Stimulated activated CD8-positive, alpha-beta memory T cell treated with anti-CD3 and anti-CD28 coated beads, Interleukin-2, amount 100 ng/mL, for 1 hour (primary cell): ENCODE measurements at places on chromosomes 2 and 18.

DNA sequence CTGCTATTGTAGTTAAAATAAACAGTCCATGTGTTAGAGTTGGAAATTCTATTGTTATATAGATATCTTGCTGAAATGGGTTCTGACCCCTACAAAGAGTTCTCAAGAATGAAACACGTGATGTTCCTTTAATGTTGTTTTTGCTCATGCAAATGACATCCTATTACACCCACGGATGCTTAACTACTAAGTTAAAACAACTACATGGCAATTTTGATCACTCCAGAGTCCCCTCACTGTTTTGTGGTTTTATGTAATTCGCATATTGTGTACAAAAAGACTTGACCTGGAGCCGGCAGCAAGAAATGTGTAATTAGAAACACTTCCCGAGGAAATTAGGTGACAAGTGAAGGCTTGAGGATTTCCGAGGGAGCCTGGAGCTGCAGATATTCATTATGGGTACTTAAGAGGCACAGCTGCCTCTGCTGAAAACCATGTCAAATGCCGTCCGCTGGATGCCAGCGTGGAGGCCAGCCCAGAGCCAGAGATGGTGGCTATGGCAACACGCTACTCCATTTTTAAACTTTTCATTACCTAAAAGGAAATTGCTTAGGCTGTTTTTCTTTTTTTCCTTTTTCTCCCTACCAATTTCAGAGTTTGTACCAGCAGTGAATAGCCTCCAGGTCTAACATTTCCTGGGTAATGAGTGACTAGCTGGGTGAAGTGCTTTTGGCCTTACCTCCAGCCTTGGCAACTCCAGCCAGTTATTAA is 21.0 kb upstream of the CABLES1 start:
- no peak for DNase-seq

- no peak for DNase-seq
Measured at GRCh38 chr2:40458271-40458794, 6.4 kb upstream of the SLC8A1 start.

DNA sequence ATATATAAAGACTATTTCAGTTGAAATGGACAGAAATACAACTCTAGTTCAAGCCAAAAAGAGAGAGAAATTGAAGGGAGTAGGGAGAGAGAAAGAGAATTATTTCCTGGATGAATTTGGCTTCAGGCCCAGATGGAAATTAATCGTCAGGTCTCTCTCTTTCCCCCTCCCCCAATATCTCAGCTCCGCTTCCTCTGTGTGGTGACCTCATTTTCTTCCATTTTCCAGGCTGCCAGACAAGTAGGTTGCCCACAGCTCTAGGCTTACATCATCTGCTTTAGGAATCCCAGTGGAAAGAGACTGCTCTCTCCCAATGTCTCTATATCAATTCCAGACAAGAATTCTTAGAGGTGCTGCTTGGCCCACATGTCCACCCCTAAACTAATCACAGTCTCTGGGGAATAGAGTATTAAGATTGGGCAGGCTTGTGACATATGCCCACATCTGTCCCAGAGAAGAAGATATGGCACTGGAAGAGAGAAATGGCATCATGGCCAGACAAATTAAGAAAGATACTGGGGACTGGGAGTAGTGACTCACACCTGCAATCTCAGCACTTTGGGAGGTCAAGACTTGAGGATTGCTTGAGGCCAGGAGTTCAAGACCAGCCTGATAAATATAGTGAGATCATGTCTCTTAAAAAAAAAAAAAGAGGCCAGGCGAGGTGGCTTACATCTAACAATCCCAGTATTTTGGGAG is 37.2 kb upstream of the CFAP36 start:
- no peak for DNase-seq

DNA sequence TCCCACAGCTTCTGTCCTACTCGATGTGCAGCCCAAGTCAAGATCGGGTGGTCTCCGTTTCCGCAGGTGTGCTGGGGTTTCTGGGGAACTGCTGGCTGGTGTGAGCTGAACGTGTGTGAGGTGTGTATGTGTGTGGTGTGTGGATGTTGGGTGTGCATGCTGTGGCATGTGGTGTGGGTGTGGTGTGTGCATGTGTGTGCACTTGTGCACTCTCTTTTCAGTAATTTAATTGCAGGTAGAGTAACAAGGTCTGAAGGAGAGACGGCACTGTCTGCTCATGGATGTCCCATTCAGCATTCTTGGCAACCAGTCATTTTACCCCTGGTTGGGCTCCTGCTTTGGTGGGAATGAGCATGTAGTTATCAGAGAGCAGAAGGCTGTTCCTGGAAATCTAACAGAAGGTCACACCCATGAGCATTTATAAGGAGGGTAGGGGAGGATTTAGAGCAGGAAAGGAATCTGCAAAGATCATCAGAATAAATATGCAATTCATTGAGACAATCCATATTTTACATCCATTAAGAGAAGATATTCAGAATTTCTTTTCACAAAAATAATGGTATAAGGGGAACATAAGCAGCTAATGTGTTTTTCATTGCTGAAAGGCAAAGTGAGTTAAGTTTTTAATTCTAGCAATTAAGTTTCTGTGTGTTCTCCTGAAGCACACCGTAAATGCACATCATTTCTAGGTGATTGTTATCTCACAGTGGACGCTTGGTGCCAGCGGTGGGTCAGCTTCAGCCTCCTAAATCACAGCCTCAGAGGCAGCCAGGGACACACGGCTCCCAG is 60.7 kb downstream of the ADI1 start:
- DNase-seq: no peak
